ENCODE measurements at places on chromosomes 1 and 21.

- DNase-seq: no peak
These were observed 1.3 kb upstream of the GPATCH4 start for GRCh38 chr1:156602557-156602993.

DNA sequence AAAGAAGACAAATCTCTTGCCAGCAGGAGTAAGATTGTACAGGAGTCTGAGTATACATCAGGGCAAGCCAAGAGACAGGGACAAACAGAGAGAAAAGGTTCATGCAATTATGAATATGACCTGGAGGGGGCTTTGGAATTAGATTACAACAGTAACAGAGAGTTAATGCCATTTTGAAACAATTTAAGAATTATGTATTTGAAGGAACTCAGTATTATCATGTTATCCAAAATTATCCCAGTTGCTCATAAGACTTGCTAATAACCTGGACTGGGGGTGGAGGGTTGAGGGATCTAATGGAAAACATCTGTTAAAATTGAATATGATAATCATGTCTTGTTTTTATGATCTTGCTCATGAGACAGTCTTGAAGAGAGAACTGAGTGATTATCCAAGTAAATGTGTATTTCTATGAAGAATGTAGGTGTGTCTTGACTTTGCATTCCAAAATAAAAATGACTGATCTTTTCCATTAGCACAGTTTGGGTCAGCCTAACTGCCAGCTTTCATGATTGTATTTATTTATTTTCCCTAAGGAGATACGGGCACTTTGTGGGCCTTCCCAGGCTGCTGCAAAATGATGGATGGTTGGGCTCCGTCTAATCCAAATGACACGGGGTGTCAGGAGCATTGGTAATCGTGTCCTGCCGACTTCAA, 117.7 kb downstream of the ERG start:
- DNase-seq: no peak

- no peak for DNase-seq
These were observed 1.0 kb upstream of the EPS15 start for GRCh38 chr1:51519865-51520699.

GRCh38 chr1:14599183-14599791, 802 bp downstream of the KAZN start:
- DNase-seq: no peak

DNA sequence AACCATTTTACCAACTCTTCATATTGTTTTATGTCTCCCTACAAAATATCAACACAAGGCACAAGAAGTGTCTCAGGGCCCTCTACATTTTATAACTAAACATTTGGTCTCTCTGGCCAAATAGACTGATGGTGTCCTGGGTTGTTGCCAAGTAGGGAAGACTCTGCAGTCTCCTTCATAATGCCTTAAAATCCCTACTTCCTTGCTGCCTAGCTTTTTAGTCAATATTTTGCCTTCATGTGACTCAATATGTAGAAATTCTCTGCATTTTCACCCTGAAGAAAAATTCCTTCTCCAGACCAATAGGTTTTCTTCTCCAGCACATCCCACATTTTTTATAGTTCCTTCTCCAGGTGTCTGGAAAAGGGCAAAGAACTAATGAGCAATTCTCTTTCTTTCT, 72.6 kb upstream of the IPO9 start:
- DNase-seq: peak; percentile 64

GRCh38 chr1:218702775-218703174, 357.6 kb downstream of the TGFB2 start:
- DNase-seq: no peak

- DNase-seq: no peak
These were observed 236.8 kb upstream of the FMN2 start for GRCh38 chr1:239854922-239855321.

DNA sequence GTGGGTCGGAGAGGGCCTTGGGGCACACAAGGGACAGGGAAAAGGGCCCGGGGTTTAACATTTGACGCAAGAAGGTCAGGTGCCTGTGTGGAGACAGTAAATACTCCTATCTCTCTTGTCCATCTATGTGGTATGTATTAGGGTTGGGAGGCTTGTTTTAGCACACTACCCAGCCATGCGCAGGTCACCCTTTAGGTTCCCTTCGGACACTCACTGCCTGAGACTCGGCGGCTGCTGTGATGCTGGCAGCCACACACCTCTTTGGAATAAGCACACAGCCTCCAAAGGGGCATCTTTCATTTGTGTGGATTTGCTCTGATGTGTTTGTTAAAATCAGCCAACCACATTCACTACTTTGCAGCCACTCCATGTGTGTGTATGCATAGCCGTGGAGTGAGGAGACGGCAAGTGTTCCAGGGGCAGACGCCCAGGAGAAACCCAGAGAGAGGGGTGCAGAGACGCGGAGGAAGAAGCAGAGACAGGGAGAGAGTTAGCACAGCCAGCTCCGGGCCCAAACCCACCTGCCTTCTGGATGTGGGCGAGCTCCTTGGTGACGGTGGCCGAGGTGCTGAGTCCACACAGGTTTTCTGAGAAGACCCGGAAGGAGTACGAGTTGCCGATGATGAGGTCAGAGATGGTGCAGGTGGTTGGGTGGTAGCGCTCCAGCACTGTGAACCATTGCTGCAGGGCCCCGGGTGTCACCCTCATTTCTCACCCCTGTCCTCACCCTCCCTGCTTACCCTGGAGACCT, 5.7 kb downstream of the MYBPH start:
- DNase-seq: no peak

GRCh38 chr1:207309745-207310273, 11.7 kb upstream of the CD55 start:
- DNase-seq: peak; percentile 72

DNA sequence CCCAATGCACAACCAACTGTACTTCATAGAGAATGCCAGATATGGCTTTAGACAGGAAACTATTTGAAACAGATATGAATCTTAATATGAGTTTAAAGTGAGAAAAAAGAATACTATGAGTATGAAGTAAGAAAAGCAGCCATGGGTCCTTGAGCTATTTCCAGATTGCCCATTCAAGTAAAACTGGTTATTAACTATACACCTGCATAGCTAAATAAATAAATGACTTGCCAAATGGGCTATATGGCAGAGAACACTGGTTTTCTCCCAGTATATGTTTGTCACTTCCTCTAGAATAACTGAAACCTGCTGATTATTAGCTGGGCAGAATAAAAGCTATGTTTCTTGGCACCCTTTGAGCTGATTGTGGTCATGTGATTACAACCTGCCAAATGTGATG, 17.0 kb upstream of the CD1C start:
- no peak for DNase-seq

DNA sequence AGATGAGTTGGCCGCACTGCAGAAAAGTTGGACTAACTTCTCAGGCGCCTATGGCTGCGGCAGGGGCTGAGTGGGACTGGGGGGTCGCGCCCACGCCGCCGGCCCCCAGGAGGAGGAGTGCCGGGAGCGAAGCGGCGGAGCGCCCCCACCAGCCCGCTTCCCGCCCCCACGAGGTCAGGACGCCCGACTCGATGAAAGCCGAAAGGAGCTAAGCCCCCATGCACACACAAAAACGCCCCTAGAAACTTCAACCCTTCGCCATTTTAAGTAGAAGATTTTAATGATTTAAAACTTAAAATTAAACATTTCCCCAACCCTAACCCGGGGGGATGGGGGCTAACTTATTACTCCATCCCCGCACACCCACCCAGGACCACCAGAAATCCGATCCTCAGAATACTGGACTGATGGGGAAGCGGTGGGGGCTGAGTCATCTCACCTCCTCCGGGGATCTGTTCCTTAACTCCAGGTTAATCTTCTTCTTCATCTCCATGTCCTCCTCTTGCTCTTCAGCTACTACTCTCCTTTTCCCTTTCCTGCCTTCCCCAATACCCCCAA, 539 bp downstream of the ANP32E start:
- no peak for DNase-seq

GRCh38 chr1:60573726-60574409, 500.3 kb upstream of the C1orf87 start:
- peak; percentile 72 for DNase-seq

- no peak for DNase-seq
These were observed 417 bp upstream of the GFI1 start for GRCh38 chr1:92487078-92487605.

- no peak for DNase-seq
These were observed 84.3 kb downstream of the EXTL2 start for GRCh38 chr1:100810360-100810759.
